Tibial nerve (tissue), 4 donors: ENCODE measurements at places on chromosomes 3 and 15.

GRCh38 chr3:12777171-12777570 lies 18.1 kb upstream of the TMEM40 start:
- no peak for DNase-seq
- H3K4me3 ChIP-seq = no peak overlapping the region
- no peaks in the 10 kb centered on the region for H3K27me3 ChIP-seq
- no peaks in the 10 kb centered on the region for H3K4me1 ChIP-seq
- H3K27ac ChIP-seq = no peak overlapping the region
- H3K36me3 ChIP-seq = no peaks in the 10 kb centered on the region

DNA sequence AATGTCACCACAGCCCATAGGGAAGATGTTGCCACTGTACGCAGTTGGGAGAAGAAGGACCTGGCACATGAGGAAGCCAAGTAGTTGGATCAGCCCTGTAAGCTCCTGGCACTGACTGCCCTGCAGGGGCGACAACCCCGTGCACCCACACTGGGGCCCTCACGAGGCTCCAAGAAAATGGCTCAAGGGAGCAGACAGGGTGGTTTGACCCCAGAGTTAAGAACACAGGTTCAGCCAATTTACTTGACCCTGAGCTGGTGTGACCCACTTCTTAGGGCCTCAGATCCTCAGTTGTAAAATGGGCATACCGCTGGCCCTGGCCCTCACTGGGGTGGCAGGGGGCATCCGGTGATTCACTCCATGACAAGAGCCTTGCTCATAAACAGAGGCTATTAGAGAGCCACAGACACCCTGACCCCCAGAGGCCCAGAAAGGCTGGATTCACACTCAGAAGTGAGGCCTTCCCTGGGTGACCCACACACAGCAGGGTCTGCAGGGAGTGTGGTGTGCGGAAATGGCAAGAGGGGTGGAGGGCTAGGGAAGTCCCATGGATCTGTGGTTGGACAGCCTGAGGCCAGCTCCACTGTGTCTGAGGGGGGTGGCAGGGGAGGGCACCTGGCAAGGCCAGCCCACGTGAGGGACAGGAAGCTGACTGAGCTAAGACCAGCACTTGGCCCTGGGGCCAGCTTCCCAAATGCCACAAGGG lies 1.7 kb upstream of the HHATL start:
- no peaks in the 10 kb centered on the region for H3K27me3 ChIP-seq
- H3K27ac ChIP-seq = no peak overlapping the region
- DNase-seq = no peak

DNA sequence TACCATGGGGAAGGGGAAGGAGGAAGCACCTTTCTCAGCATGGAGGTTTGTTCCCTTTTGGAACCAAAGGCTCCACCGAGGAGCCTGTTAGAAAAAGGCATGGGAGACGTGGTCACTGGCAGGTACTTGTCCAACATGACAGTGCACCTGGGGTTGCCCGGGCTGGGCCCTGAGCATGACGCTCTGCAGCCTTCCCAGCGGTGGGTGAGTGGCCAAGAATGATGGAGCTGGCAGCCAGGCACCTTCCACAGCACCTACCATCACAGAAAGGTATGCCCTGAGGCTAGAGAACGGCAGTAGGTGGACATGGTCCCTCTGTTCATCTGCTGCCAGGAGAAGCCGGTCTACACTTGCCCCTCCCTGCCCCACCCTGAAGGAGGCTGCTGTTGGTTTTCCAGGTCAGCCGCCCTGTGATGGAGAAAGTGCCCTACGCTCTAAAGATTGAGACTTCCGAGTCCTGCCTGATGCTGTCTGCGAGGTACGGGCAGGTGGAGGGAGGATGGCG lies 29.0 kb upstream of the NR2C2 start:
- no peaks in the 10 kb centered on the region for H3K4me1 ChIP-seq
- DNase-seq = no peak
- H3K27me3 ChIP-seq = no peaks in the 10 kb centered on the region
- H3K36me3 ChIP-seq = no peaks in the 10 kb centered on the region
- H3K4me3 ChIP-seq = no peak overlapping the region

DNA sequence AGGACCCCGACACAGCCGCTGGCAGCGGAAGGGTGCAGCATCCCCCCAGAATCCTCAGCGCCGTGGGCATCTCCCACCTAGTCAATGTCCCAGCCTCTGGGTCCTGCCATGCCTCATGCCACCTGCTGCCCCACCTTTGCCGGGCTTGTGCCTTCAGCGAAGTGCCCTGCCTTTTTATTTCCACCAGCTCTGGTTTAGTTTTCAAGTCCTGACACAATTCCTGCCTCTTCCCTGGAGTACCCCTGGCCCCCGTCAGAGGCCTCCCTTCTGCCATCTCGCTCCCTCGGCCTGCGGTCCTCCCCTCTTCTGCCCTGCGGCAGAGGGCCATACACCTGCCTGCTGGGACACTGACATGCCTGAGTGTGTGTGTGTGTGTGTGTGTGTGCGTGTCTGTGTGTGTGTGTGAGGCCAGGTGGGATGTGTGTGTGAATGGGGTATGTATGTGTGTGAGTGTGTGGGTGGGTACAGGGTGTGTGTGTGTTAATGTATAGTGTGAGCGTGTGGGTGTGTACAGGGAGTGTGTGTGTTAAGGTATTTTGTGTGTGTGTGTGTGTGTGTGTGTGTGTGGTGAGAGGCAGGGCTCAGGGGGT lies 129.9 kb downstream of the SMAD6 start:
- no peaks in the 10 kb centered on the region for H3K36me3 ChIP-seq
- H3K27me3 ChIP-seq = no peaks in the 10 kb centered on the region
- no peak overlapping the region for H3K27ac ChIP-seq
- H3K4me1 ChIP-seq = no peaks in the 10 kb centered on the region
- no peak overlapping the region for H3K4me3 ChIP-seq

GRCh38 chr15:43852607-43853006 lies 25.8 kb downstream of the WDR76 start:
- peaks cover 41% of the 10 kb centered on the region for H3K36me3 ChIP-seq
- DNase-seq = no peak
- no peaks in the 10 kb centered on the region for H3K4me1 ChIP-seq
- H3K4me3 ChIP-seq = no peak overlapping the region
- H3K27me3 ChIP-seq = no peaks in the 10 kb centered on the region

DNA sequence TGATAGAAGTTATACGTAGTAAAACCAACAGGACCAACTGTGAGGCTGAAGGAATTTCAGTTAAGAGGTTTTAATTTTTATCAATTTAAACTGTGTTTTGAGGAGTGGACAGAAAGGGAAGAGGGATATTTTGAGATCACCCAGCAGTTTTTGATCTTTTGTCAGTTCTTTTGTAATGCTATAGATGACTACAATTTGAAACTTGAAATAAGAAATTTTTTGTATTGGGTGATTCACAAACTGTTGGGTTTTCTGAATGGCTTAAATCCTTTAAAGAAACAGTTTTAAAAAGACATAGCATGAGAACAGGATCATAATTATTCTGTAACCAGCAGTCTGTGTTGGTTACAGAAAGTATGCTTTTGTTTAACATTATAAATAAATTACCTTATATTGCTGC lies 67.4 kb downstream of the TCF12 start:
- no peak for DNase-seq
- H3K27ac ChIP-seq = no peak overlapping the region
- H3K4me1 ChIP-seq = peaks cover 82% of the 10 kb centered on the region

DNA sequence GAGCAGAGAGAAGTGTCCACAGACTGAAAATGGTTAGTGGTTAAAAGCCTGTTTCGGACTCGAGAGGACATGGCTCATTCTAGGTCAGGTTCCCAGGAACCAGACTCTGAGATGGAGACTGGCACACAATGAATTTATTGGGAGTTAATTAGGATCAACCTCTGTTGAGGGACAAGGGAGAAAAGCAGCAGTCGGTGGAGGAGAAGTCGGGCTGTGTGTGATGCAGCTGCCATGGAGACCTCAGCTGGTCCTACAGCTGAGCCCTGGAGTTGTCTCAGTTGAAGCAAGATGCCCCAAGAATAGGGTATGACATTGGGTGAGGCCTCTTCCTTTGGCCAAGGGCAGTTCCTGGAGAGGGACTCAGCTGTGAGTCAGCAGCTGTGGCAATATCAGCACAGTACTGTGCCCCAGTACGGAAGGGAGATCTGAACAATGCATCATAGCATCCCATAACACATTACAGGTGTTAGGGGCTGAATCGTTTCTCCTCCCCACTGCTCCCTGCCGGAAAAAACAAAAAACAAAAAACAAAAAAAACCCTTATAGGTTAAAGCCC lies 105.4 kb downstream of the ABHD5 start:
- no peak for DNase-seq
- H3K4me1 ChIP-seq = no peaks in the 10 kb centered on the region
- H3K4me3 ChIP-seq = no peak overlapping the region
- H3K27ac ChIP-seq = no peak overlapping the region
- H3K36me3 ChIP-seq = no peaks in the 10 kb centered on the region

DNA sequence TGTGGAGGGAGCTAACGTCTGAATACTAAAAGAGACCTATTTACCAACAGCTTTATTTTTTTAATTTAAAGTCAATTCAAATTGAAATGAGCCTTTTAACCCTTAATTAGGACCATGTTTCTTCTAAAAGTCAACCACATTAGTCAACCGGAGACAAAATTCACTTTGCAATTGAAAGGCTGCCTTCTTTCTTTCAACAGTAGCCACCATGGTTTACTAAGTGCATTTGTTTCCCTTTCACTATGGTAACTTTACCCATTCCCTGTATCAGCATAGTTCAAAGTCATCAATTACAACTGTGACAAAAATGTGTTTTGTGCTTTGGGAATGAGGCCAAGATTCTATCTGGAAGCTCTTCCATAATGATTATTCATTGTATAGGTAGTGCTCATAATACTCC lies 225.4 kb downstream of the EPHA3 start:
- no peaks in the 10 kb centered on the region for H3K36me3 ChIP-seq
- no peaks in the 10 kb centered on the region for H3K4me1 ChIP-seq
- DNase-seq = no peak
- no peak overlapping the region for H3K4me3 ChIP-seq
- no peaks in the 10 kb centered on the region for H3K27me3 ChIP-seq

DNA sequence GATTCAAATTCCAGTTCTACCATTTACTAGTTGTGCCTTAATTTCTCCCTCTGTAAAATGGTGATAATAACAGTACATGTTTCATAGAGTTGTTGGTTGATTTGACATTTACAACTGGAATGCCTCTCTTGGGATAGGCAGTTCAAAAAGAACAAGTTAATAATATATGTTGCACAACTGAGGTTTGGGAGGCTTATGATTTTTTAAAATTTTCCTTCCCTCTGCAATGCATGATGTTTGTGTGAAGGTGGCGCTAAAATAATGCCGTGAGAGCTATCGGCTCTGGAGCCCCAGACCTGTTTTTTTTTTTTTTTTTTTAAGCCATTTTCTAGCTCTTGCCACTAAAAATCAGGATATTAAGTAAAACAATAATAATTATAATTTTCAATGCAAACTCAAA lies 18.6 kb downstream of the DNAJB11 start:
- H3K4me1 ChIP-seq = no peaks in the 10 kb centered on the region
- DNase-seq = no peak
- no peak overlapping the region for H3K4me3 ChIP-seq
- no peaks in the 10 kb centered on the region for H3K36me3 ChIP-seq
- H3K27ac ChIP-seq = no peak overlapping the region

- H3K4me3 ChIP-seq = no peak overlapping the region
- no peaks in the 10 kb centered on the region for H3K36me3 ChIP-seq
- no peak overlapping the region for H3K27ac ChIP-seq
- H3K27me3 ChIP-seq = no peaks in the 10 kb centered on the region
- H3K4me1 ChIP-seq = no peaks in the 10 kb centered on the region
Measured at GRCh38 chr3:42247576-42248027, 18.4 kb downstream of the CCK start.

GRCh38 chr3:4561661-4562060 lies 68.5 kb downstream of the ITPR1 start:
- no peaks in the 10 kb centered on the region for H3K36me3 ChIP-seq
- DNase-seq = no peak
- no peaks in the 10 kb centered on the region for H3K27me3 ChIP-seq
- no peak overlapping the region for H3K4me3 ChIP-seq

DNA sequence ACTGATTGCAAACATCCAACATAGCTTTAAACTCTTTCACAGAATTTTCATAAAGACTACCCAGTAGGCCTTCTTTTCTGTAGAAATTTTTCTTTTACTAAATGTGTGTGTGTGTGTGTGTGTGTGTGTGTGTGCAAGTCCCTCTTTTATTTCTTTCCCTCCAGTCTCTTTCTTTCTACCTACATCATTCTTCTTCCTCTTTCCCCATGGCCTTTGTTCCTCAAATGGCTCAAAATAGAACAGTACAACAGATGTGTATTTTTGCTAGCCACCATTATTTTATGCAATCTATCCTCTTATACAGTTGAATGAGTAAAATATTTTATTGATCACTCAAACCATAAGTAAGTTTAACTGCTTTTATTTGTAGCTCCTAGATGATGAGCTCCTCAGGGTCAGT lies 76.4 kb downstream of the USF3 start:
- H3K27me3 ChIP-seq = no peaks in the 10 kb centered on the region
- no peak for DNase-seq
- no peaks in the 10 kb centered on the region for H3K4me1 ChIP-seq
- no peaks in the 10 kb centered on the region for H3K36me3 ChIP-seq
- no peak overlapping the region for H3K4me3 ChIP-seq

GRCh38 chr3:46844881-46845312 lies 18.3 kb downstream of the MYL3 start:
- H3K4me3 ChIP-seq = peak overlapping the region; percentile 69
- H3K4me1 ChIP-seq = peaks cover 5% of the 10 kb centered on the region
- DNase-seq = no peak
- H3K27me3 ChIP-seq = no peaks in the 10 kb centered on the region
- H3K27ac ChIP-seq = peak overlapping the region; percentile 78
- no peaks in the 10 kb centered on the region for H3K36me3 ChIP-seq

- no peaks in the 10 kb centered on the region for H3K27me3 ChIP-seq
- H3K36me3 ChIP-seq = peaks cover 14% of the 10 kb centered on the region
- H3K27ac ChIP-seq = no peak overlapping the region
- H3K4me3 ChIP-seq = no peak overlapping the region
- DNase-seq = no peak
- no peaks in the 10 kb centered on the region for H3K4me1 ChIP-seq
Measured at GRCh38 chr3:150635526-150635925, 32.4 kb downstream of the SELENOT start.

DNA sequence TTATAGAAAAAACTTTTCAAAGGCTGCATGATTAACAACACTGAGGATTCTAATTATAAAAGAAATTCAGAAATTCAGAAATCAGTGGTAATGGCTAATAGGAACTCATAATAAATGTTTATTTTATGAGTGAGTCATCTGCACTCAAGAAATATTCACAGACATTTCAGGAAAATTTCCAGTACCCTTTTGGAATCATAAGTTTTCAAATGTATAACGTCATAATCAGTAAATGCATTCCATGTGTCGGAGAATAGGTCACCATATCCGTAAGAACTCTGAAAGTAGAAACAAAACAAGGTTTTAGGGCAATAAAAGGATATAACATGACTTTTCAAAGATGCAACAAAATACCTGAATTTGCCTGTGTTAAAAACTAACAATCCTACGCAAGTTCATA lies 24.7 kb downstream of the EOGT start:
- H3K4me3 ChIP-seq = no peak overlapping the region
- H3K27ac ChIP-seq = no peak overlapping the region
- no peak for DNase-seq
- no peaks in the 10 kb centered on the region for H3K27me3 ChIP-seq
- H3K4me1 ChIP-seq = no peaks in the 10 kb centered on the region

- no peaks in the 10 kb centered on the region for H3K27me3 ChIP-seq
- no peak overlapping the region for H3K4me3 ChIP-seq
- no peaks in the 10 kb centered on the region for H3K4me1 ChIP-seq
- no peak overlapping the region for H3K27ac ChIP-seq
- no peak for DNase-seq
- no peaks in the 10 kb centered on the region for H3K36me3 ChIP-seq
Measured at GRCh38 chr3:71597286-71597685, 13.8 kb upstream of the FOXP1 start.
